Activated CD8-positive, alpha-beta memory T cell treated with anti-CD3 and anti-CD28 coated beads for 1 hour (primary cell): ENCODE measurements at places on chromosomes 2 and 18.

GRCh38 chr18:34117319-34117718, 107.4 kb downstream of the NOL4 start:
- DNase-seq = no peak

- DNase-seq = no peak
These were observed 14.0 kb downstream of the YIPF4 start for GRCh38 chr2:32291746-32292145.

DNA sequence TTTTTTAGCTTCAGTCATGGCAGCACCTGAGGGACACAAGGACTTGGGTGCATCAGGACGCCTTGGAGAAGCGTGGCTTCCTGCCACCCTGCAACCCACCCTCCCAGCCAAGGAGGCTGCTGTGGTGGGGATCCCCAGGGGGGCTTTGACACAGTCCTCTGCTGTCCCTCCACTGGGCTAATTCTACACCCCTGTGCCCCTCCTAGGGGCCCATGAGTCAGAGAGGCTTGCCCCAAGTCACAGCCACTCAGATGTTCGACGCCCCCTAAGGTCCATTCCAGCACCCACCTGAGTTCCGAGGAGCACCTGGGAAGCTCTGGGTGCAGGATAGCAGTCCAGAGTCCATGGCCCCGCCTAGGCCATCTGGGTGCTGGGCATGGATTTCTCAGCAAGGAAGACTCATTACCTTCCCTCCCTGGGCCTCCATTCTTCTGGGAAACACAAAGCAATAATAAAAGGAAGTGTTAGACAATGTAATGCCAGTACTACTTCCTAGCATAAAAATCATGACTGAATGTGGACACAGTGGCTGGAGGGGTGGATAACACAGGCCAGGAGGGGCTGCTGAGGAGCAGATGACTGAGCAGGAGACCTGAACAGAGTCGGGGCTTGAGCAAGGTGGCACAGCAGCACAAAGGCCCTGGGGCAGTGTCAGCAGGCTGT, 3.7 kb downstream of the ALPG start:
- DNase-seq = no peak

- no peak for DNase-seq
These were observed 93.0 kb upstream of the MCFD2 start for GRCh38 chr2:47008381-47009252.

DNA sequence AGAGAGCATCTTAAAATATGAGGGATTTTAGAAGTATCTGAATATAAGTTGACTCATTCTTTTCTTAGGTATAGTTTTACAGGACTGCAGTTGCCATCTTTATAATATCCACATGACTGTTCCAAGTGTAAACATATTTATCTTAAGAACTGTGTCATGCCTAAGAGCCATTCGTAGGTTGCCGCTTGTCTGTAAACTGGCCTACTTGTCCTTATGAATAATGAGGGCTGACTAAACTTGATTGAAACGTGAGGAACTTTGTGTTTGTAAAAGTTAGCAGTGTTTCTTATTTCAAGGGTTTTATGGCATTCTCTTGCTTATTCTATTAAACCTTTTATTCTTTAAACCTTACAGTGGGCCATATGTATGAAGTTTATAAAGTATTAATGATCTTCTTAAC, 99.6 kb downstream of the MAP3K20 start:
- no peak for DNase-seq

GRCh38 chr2:60075048-60075447, 478.4 kb downstream of the BCL11A start:
- DNase-seq = no peak

GRCh38 chr2:197308585-197308984, 2.0 kb downstream of the ANKRD44 start:
- DNase-seq = no peak

- no peak for DNase-seq
These were observed 95.9 kb downstream of the FEZ2 start for GRCh38 chr2:36502081-36502480.

GRCh38 chr18:24157855-24158254, 19.0 kb downstream of the CABYR start:
- DNase-seq = no peak

GRCh38 chr18:35507192-35507591, 9.4 kb upstream of the INO80C start:
- no peak for DNase-seq

GRCh38 chr18:73060666-73061288, 193.0 kb upstream of the NETO1 start:
- no peak for DNase-seq

GRCh38 chr2:121450301-121450700, 80.4 kb upstream of the RNU4ATAC start:
- no peak for DNase-seq

DNA sequence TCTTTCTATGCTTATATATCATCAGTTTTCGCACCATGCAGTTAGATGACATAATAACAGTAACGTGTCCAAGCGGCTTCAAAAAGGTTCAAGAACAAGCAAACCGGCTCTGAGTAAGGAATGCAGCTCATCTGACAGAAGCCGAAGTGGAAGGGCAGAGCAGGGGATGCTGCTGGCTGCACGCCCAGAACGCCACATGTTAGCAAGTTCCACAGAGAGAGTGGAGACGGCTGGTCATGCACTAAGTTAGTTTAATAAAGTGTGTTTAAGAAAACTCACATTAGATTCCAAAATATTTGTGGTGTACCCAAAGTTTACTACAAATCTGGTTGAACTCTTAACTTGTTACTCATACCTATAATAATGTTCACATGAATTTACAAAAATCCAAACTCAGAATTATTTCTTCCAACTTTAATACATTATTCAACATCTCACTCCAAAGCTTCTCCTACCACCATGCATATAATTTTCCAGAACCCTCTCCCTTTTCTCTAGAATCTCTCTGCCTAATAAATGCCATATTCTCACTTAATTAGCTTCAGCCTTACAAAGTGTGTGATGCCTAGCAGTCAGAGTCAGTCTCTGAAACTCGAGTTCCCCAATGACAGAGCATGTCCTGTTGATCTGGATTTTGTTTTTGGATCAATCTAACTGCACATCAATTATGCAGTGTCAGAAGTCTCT, 170.0 kb downstream of the DNAH7 start:
- DNase-seq = no peak

- DNase-seq = no peak
These were observed 120.2 kb upstream of the LRRTM4 start for GRCh38 chr2:77642339-77642738.
